ENCODE measurements at places on chromosomes 7 and 10.
A peak's percentile ranks its signal among the peaks of the same experiment; 100 is the strongest.

- DNase-seq: peak; percentile 43
Observed at GRCh38 chr7:24755541-24756407, 1.5 kb downstream of the GSDME start.

GRCh38 chr10:86225103-86225782 lies 141.4 kb downstream of the GRID1 start:
- DNase-seq: peak; percentile 83

GRCh38 chr10:100817268-100817839 lies 72.0 kb downstream of the PAX2 start:
- DNase-seq: no peak

GRCh38 chr10:103759100-103759781 lies 96.1 kb downstream of the SH3PXD2A start:
- peak; percentile 83 for DNase-seq

DNA sequence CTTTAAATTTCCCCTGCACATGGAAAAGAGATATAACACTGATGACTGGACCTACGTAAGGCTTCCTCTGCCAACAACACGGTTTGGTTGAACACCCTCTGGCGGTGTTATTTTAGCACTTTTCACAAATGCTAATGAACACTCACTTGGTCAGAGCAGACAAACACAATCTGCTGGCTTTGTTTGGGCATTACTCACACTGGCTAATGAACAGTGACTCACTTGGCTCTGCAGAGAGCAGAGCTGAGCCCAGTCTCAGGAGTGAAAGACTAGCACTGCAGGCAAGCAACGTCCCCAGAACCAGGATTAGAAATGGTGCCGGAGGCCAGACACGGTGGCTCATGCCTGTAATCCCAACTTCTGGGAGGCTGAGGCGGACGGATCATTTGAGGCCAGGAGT lies 430.8 kb downstream of the PLXNA4 start:
- peak; percentile 86 for DNase-seq

GRCh38 chr7:40827222-40828085 lies 692.6 kb downstream of the SUGCT start:
- peak; percentile 70 for DNase-seq
